ENCODE measurements at places on chromosomes 5 and 9.

DNA sequence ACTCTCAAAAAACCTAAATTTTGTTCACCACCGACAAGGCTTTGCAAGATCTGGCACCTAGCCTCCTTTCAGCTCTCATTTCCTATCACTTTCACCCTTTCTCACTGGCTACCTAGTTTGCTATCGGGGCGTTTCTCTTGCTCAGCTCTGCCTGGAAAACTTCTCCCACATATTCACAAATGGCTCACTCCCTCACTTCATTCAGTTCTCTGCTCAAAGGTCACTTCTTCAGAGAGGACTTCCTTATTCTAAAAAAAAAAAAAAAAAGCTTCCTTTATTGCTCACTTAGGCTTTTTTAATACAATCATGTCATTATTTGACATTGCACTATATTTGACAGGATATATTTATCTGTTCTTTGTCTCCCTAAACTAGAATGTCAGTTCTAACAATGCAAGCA, 2.1 kb upstream of the SLC25A46 start:
- no peak for DNase-seq

DNA sequence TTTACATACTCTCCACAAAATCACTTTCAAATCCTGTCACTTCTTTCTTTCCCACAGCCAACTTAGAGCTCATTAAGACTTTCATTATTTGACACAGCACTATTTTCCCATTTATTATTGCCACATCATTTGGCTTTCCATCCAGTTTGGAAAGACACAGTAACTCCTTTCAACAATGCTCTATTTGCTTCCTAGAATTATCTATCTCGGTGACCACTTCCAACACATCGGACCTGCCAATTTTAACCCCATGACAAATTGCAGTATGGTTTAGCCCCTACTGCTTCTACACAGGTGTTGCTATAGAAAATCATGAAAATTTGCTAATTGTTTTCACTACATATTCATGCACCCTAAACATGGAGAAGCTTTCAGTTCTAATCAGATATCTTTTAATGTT, 190.6 kb upstream of the COX7C start:
- no peak for DNase-seq

GRCh38 chr9:102518324-102518723, 476.8 kb upstream of the CYLC2 start:
- no peak for DNase-seq

- DNase-seq, result no peak
Observed at GRCh38 chr9:19471737-19472648, 63.2 kb downstream of the ACER2 start.

DNA sequence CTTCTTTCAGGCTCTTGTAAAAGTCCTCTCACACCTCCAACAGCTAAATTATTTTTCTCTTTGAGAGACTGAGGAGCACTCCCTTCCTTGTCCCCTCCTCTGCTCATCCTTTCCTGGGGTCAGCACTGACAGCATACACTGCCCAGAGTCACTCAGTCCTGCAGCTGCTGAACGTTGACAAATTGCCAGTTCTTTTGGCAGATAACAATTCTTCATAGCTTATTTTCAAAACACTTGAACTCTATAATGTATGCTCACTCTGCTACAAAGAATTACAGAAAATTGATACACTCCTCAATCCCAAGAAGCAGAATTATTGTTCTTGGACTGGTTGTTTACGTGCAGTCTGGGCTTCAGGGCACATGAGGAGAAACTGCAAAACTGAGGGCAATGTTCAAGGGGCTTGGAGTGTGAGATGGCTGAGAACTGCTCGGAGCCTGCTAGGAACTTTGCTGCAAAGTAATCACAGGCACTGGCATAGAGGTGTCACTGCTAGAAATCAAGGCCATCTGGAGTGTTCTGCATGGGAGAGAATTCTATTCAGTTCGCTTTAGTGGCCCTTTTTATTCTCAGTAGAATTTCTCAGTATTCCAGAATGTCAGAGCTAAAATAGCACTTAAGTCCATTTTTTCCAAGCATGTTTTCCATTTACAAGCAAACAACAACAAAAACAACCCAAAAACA, 96.4 kb upstream of the SPOCK1 start:
- DNase-seq, result no peak

DNA sequence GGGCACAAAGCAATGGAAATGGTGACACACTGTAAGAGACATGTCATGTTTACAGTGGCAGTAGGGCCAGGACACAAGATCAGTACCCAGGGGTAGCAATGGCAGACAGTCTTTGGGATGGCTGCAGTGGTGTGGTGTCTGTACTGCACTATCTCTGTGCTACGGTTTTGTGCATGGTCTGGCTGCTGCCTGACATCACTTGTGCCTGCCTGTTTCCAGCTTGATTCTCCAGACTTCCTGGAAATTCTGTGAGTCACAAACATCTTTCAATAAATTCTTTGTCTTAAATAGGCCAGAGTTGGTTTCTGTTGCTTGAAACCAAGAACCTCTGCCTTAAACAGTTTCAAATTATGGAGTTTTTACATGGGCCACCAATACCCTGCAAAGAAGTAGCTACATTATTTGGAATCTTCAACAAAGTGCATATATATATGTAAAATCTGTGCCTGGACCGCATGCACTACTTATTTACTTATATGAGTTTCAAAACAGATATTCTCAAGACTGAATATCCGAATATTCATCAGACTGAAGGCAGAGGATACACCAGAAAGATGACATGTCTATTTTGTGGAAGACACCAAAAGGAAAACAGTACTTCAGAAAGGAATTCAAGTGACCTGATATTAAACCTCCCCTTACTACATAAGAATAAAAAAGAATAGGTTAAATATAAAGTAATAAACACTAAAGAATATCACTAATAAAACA, 188.1 kb downstream of the RFX3 start:
- DNase-seq, result no peak

GRCh38 chr5:145906401-145906800, 30.0 kb upstream of the SH3RF2 start:
- no peak for DNase-seq

DNA sequence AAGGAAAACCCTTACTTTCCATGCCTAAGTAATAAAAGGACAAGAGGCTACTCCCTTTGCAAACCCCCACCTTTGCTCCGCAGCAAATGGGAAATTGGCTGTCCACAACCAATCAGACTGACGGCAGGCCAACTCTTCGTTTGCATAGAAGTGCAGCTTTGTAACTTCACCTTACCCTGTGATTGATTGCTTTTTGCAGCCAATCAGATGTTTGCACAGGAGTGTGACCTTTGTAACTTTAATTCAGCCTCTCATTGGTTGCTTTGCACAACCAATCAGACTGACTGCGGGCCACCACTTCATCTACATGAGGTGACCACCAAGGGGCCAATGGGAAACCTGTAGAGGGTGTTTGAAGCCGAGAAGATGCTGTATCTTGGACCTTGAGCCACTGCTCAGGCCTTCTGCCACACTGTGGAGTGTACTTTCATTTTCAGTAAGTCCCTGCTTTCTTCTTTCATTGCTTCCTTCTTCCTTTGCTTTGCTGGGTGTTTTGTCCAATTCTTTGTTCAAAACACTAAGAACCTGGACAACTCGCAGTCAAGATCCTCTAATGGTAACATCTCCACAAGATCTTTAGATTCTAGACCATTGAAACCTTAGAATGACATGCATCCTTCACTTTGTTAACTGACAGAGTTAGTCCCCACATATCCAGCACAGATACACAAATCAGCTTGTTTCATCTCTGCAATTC, 51.3 kb upstream of the FREM1 start:
- no peak for DNase-seq

DNA sequence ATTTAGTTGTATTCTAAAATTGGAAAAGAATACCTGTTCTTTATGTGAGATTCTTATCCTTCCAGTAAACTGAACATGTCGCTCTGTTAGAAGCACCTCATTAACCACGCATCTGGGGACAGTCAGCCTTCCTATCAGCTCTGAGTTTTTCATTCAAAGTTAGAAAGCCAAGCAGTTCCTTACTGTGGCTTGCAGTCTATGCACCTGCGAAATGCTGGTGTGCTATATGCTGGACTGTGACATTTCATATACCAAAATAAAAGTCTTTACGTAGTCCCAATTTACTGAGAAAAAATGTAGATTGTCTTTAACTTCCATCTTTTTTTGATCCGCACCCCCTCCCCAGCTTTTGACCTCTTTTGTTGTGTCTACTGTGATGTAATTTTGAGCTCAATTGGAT, 4.3 kb downstream of the ANP32B start:
- no peak for DNase-seq

- no peak for DNase-seq
Observed at GRCh38 chr9:121858788-121859187, 207.4 kb downstream of the DAB2IP start.

GRCh38 chr9:524008-524407, 309.3 kb downstream of the DOCK8 start:
- no peak for DNase-seq

- no peak for DNase-seq
Observed at GRCh38 chr5:149946118-149946517, 1.5 kb upstream of the PDE6A start.

- DNase-seq, result no peak
Observed at GRCh38 chr5:158921441-158922262, 178.1 kb downstream of the EBF1 start.

- DNase-seq, result no peak
Observed at GRCh38 chr5:158275511-158275910, 416.6 kb upstream of the CLINT1 start.

DNA sequence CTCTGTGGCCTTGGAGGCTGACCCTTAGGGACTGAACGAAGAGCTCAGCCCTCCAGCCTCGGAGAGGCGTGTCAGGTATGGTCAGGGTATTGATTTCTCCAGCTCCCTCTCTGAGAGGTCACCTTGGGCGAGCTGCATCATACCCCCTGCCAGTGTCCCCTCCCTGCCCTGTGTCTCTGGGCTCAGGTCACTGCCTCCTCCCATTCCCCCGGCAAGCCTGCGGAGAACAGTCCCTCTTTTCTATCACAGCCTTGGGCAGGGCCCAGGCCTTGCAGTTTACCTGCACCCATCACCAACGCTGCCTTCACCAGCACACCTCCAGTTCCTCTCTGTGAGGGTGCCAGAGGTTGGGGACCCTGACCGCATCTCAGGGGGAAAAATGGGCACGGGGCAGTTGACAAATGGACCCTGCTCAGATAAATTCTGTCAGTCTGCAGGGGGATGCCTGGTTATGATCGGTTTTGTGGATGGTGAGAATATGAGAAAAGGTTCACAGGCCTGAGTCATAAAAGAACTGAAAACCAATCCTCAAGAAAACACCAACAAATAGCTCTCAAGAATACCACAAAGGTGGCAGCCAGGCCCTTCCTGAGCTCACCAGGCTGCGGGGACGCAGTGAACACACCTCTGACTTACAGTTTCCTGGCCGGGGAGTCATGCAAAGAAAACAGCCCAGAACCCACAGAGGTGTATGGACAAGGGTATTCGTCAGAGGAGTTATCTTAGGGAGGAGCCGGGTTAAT, 24.7 kb upstream of the RXRA start:
- peak; percentile 15 for DNase-seq

DNA sequence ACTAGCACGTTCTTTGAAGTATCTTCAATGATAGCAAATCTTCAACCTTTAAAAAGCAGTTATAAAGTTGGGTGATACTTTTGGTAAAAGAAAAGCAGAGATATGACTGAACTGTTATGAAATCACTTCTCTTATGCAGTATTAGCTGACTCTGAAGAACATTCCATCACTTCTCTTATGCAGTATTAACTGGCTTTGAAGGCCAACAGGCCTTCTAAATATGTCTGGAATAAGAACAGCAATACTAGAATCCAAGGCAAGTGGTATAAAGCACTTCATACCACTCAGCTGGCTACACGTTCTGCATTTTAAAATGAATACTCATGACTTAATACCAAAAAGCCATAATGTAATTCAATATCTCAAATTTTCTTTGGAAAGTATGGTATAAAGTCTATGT, 17.3 kb downstream of the SKIC3 start:
- DNase-seq, result no peak

DNA sequence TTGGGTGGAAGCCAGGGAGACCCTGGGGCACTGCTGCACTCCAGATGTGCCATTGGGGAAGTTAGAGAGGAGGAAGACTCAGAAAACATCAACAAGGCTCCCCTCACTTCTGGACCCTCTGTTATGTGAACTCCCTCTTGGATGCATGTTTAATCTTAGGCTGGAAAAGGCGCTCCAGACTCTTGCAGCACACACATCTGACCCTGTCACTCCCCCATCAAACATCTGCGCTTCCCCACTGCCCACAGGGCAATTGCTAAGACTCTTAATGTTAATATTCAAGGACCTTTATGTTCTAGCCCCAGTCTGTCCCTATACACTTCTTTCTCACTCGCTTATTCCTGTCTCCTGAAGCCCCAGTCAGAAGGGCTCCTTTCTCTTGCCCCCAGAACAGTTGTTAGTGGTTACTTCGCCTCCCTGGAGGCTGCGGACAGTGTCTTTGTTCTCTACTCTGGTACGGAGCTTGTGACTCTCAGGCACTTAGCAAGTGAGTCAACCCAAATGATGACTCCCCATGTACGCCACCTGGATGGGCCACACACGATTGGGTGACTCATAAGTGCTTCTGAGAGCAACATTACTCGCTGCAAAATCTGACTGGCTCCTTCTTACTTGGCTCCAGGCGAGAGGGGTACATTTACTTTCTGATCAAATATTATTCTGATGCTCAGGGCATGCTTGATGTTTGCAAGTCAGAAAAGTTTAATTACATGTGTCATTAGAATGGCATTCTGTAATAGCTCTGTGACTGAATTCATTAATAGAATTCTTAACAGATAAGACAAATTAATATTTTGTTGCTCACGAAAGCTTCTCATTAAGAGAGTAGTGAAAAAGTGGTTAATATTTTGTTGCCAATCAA, 193.6 kb downstream of the HSPA4 start:
- DNase-seq, result no peak

DNA sequence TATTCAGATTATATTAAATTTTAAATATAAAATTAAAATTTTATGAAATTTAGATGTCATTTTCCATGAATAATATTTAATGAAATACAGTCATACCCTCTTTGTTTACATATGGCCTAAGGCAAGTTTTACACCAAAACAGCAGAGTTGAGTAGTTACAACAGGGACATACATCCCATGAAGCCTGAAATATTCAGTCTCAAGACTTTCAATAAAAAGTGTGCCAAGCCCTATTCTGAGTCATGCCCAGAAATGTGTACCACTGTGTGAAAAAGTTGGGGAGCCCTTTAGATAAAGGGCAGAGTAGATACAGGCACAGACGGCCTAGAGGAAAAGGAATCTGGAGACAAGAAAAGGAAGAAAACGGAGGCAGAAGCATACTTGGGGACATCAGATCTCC, 261.3 kb downstream of the SGCD start:
- no peak for DNase-seq
